ENCODE measurements at places on chromosomes 3 and 15.
A peak's percentile ranks its signal among the peaks of the same experiment; 100 is the strongest.

DNA sequence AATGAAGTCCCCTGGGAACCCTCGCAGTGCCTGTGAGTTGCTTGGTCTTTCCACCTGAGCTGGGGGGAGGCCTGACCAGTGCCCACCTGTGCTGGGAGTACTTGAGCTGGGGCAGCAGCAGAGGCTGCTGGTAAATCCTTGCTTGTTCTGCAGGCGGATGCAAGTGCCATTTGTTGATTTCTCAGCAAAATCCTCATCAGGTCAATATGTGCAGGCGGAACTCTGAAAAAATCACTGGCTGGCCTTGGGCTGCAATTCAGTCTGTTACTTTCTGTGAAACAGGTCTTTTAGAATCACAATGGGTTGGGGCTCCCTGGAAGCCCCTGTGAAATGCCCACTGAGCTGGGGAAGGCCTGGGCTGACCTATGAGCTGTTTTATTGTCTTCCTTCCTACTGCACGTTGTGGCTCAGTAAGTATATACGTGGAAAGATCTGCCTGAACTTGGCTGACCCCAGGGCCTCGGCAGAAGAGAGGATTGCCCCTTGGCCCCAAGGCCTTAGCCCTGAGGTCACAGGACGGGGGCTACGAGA, 182.0 kb upstream of the RGMA start:
- DNase-seq: no peak

DNA sequence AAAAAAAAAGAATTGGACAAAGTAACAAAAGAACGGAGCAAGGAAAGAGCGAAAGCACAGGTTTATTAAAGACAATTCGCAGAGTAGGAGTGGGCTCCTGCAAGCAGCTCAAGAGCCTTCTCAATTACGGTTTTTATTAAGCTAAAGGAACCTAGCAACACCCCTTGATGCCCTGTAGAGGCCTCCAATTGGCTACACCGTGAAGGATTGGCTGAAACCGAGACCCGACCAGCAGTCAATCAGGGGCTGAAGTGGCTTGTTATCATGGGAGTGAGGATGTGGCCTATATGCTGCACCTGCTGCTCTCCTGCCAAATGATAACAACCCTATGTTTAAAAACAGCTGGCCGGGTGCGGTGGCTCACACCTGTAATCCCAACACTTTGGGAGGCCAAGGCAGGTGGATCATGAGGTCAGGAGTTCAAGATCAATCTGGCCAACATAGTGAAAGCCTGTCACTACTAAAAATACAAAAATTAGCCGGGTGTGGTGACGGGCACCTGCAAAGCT, 20.4 kb upstream of the AP3B2 start:
- DNase-seq: no peak

- DNase-seq: no peak
Observed at GRCh38 chr15:95277266-95277665, 1045.9 kb downstream of the MCTP2 start.

- DNase-seq: no peak
Observed at GRCh38 chr3:121175083-121175482, 267.1 kb downstream of the STXBP5L start.

DNA sequence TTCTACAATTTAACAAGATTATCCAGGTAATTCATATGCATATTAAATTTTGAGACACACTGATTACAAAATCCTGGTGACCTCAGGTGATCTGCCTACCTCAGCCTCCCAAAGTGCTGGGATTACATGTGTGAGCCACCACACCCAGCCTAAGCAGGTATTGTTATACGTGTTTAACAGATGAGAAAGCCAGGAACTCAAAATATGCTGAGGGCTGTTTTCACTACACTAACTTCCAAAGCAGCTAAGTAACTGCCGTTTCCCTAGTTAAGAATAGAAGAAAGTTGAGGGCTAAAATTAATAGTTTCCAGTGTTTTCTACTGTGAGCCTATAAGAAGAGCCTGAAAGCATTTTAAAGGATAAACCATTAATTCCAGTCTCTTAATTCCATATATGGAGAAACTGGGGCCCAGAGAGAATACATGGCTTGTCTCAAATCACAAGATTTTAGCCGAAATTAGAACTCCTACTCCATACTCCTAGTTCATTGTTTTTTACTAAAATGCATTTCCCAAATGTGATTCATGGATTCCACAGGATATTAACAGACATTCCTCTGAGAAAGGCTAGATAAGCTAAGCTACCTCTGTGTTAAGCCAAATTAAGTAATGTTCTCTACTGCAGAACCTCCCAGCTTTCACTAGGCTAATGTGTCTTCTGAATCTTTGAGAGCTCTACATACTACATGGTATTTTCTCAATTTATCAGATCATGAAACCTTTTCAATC, 17.0 kb upstream of the AVEN start:
- no peak for DNase-seq

- no peak for DNase-seq
Observed at GRCh38 chr3:37140899-37141541, 33.4 kb downstream of the LRRFIP2 start.

- DNase-seq: no peak
Observed at GRCh38 chr3:31848911-31849310, 132.2 kb downstream of the OSBPL10 start.

DNA sequence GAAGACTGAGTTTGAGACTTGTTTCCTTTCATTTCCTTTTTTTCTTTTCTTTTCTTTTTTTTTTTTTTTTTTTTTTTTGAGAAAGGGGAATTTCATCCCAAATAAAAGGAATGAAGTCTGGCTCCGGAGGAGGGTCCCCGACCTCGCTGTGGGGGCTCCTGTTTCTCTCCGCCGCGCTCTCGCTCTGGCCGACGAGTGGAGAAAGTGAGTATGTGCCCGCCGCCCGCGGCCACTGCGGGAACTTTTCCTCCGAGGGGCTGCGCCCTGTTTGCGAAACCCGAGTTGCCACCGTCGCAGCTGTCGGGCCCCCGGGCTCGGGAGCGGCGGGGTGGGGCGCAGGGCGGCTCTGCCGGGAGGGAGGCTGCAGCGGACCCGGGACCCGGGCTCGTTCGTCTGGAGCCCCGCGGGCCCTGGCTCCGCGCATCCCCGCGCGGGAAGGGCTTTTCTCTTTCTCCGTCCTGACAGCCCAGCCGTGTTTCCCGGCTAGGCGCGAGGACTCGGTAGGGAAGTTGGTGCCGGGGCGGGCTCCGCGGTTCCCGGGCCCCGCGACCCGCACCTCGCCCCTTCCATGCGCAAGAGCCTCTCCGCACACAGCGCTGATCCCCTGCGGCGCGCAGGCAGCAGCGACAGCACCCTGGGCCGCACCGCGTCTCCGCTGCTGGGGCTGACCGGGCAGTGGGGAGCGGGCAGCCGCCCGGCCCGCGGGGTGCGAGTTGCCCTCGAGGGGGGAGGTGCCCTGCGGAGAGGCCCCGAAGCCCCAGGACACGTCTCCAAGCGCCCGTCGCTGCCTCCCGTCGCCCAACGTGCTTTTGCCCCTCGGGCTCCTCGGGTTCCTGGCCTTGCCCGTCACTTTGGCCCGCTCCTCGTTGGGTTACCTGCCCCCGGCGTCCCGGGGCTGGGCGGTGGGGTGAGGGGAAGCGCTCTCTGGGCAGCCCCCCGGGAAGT, 1.4 kb downstream of the IGF1R start:
- DNase-seq: peak; percentile 59

DNA sequence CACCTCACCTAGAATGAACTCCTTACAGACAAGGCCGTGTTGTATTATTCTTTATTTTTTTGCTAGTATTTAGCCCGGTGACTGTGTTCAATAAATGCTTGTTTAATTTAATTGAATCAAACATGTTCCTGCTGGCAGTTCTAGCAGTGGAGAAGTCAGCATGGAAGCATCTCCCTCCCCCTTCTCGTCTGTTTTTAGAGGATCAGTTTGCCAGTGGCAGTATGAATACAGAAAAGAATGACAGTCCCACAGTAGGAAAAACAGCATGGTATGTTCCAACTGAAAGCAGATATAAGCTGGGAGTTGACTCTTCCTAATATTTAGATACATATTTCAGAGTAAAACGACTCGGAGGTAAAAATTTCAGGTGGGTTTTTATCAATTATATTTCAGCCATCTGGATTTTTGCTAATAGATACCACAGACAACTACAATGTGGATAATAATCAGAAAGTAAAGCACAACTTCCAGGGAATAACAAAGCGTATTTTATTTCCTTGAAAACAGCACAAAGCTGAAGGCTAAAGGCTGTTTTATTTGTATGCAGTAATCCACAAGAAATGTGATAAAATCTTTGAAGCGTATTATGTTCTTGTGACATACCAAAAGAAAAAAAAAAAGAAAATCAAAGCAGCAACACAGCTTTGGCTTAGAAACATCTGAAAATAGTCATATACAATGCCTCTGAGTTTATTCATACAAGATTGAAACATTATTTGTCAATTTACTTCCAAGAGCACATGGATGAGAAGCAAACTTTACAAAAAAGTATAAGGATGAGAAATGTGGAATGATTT, 244.5 kb upstream of the KCNMB2 start:
- no peak for DNase-seq

DNA sequence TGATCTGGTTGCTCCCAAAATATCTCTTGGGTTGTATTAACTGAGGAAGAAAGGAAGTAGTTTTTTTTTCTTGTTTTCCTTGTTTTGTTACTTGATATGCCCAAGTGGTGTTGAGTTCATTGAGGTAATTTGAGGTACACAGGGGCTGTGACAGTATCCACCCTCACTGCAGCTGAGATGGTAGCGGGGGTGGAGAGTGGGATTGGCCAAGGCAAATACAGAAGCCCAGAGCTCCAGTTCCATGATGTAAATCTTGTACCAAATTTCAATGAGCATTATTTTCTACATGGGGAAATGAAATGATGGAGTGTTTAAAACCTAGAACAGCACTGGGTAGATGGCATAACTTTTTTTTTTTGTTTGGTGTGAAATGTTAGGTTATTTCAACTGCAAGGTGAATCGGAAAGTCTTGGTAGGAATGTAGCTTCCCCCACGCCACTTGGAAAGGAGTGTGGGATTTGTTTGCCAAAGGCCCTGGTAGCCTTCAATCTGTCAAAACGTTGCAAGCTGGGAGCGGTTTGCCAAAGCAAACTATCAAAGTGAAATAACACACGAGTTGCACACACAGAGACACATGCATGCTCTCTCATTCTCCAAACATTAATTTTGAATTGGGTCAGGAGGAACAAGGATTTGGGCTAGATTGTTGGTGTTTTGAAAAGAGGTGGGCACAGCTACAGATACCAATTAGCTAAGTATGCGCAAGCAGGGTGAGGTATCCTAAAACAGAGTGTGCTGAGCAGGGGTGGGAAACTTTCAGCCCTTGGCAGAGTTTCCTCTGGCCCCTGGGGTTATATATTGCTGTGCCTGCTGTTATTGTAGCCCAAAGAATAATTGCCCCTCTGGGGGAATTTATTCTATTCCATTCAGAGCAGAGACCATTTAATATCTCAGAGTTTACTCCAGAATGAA, 34.6 kb downstream of the THSD4 start:
- peak; percentile 50 for DNase-seq

DNA sequence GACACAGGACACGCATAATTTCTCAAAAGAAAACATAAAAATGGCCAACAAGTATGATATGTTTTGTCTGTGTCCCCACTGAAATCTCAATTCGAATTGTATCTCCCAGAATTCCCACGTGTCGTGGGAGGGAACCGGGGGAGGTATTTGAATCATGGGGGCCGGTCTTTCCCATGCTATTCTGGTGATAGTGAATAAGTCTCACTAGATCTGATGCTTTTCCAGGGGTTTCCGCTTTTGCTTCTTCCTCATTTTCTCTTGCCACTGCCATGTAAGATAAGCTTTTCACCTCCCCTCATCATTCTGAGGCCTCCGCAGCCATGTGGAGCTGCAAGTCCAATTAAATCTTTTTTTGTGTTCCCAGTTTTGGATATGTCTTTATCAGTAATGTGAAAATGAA, 12.1 kb upstream of the POU1F1 start:
- no peak for DNase-seq

GRCh38 chr3:176051766-176052165, 1145.5 kb downstream of the TBL1XR1 start:
- DNase-seq: no peak

- DNase-seq: no peak
Observed at GRCh38 chr15:67148196-67148701, 82.8 kb downstream of the SMAD3 start.

DNA sequence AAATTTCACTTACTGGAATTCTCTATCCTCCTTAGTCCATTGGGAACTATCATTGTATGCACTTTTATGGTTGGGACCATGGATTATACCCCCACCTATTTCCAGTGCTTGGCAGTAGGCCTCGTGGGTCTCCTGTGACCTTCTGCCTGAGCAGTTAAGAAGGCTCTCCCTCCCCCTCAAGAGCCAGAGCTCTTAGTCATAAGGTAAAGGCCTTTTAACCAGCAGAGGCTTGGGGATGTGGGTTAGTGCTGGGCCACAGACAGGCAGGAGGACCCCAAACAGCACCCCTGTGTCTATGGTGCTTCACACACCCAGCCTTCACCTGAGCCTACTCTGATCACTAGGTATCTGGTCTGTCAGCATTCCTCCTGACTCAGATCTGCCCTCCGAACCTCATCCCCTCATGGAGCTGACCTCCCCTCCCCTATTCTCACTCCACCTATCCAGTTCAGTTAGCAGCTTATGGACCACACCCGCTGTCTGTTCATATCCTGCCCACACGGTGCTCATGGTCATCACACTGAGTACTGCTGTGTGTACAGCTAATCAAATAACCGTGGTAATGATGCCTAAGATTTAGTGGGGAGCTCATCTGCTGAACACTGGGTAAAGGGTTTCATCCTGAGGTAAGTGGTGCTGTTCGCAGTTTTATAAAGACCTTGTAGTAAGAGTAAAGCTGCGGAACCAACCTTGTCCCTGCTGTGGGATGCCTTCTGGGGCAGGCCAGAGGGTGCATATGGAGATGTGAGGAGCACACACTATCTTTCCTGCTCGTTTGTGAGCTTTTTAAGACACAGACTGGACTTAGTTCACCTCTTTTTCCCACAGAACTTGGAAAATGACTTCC, 40.9 kb downstream of the KLHL18 start:
- no peak for DNase-seq

- no peak for DNase-seq
Observed at GRCh38 chr3:160224256-160224655, 966 bp upstream of the C3orf80 start.

DNA sequence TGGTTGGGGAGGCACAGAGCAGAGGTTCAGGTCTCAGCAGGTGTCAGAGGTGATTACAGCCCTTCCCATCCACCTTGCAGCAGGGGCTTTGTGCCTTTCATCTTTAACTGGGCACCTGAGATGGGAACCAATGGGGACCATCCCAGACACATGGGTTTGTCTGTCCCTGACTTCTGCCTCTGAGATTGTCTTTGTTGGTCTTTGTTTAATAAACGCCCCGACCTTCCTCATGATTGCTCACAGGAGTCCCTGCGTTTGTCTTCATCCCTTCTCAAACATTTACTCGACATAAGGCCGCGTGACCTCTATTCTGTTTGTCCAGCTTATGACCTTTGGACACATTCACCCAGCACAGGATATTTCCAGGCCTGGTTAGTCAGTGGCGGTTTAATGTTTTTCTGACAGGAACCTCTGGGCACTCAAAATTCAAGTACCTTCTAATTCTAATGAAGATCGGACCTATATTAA, 5.9 kb downstream of the ZSCAN2 start:
- DNase-seq: no peak

Data from left hindlimb (tissue), 1 donor.